Right renal cortex interstitium (tissue), 3 donors: ENCODE measurements at places on chromosomes 16 and 17. TPM values are rescaled to one million over a fixed set of nuclear protein-coding genes. Genes with fewer than 3 reads are reported as not detected.

- no peak for DNase-seq
These were observed 114.1 kb downstream of the PITPNC1 start for GRCh38 chr17:67491009-67491680.

GRCh38 chr17:44359006-44359405 is 4.6 kb downstream of the FAM171A2 start:
- no peak for DNase-seq

DNA sequence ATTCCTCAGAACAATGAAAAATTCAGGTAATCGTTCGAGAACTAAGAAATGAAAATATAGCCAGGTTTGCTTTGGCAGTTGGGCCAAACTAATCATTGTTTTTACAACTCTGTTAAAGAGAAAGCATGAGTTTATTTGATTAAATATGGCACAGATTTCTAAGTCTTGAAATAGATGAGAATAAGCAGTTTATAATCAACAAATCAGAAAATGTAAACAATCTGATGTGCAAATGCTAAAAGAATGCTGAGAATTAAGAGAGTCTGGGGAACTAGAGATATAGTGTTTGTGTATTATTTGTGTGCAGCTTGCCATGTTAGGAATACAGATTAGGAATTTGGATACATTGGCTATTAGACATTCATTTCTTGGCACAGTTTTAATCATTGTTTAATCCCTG is 212.5 kb downstream of the TANC2 start:
- no peak for DNase-seq

DNA sequence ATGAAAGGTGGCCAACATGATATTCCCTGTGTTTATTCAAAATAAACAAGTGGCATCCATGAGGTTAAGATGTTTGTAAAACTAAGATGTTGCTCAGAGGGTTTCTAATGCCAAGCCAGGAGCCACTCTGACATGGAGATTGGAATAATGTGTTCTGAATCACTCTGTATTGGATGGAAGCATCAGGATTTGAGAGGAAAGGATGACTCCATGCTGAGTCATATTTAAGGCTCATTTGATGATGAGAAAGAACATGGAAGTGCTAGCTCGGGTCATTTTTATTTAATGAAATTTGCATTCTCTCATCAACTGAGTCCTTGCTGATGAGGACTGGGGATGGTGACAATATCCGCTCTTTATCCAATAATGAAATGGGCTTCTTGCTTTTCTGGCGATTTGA is 6.2 kb downstream of the VAT1L start:
- DNase-seq = no peak

The GDPD3 gene
- 8.5 TPM for polyA plus RNA-seq

The GAS7 gene
- 13.7 TPM for polyA plus RNA-seq

The GDPD1 gene
- polyA plus RNA-seq = 10.4 TPM

GRCh38 chr17:51508048-51508447 is 247.7 kb downstream of the UTP18 start:
- DNase-seq = no peak

The SLC4A1 gene
- 13.4 TPM for polyA plus RNA-seq

DNA sequence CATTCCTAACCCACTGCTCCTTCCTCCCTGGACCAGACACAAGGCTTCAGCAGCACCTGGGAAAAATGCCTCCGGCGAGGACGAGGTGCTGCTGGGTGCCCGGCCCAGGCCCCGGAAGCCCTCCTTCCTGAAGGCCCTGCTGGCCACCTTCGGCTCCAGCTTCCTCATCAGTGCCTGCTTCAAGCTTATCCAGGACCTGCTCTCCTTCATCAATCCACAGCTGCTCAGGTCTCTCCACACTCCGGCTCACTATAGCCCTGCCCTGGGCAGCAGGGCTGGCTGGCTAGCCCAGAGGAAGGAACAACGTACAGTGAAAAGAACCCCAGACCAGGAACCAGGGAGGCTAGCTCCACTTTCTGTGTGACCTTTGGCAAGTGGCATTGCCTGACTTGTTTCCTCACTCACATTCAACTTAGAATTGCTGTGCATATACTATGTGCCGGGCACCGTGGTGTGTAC is 26.2 kb downstream of the ABCC3 start:
- no peak for DNase-seq

DNA sequence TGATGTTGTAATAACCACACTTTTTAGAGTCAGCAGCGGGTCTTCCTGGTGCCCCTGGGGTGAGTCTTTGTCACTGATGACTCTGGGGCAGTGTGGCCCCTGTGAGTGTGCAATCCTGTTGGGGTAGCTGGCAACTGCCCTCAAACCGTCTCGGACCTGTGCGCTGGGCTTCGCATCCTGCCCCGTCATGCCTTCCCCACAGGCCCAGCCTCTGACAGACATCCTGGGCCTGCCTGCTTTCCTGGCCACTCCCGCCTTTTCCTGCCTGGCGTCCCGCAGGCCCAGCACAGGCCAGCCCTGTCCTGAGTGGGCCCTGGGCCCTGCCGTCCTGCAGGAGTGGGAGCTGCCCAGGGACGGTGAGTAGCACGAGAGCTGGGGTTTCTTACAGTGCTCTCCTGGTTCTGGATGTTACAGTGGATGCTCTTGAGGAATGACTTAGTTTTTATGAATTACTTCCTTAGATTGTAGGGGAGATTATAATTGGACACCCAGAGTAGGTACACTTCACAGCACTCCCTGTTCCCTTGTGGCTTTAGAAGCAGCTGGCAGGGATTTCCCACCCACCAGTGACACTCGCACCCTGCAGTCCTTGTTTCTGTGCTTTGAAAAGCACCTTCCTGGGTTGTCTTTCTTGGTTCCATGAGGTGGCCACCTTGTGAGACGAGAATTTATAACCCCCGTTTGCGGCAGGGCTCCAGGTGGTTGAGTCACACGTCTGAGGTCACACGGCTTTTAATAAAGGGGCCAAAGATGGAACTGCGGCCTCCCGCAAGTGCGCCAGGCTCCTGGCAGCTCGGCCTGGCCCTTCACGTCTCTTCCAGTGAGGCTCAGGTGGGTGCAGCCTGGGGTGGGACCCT is 50.0 kb upstream of the CAPN15 start:
- DNase-seq = no peak

DNA sequence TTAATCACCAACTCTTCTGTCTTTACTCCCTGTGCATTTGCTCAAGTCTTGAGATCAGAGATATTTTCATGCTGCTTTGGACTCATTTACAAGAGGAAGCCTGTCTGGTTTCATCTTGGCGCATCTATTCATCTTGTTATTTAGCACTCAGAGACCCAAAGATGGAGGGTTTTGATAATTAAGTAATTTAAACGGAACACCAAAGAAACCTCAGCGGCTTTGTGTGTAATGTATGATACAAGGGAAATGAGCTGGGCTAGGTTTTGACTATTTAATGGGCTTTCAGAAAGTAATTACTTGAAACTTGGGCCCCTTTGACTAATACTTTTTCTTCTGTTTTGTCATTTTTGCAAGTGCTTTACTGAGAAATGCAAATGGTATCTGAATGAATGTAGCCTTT is 66.2 kb upstream of the CACNG3 start:
- no peak for DNase-seq

The FZD2 gene
- 23.3 TPM for polyA plus RNA-seq

The SBK1 gene
- polyA plus RNA-seq = 15.4 TPM

GRCh38 chr17:18079543-18079942 is 8.2 kb upstream of the DRG2 start:
- no peak for DNase-seq

- no peak for DNase-seq
These were observed 78.6 kb downstream of the MYH13 start for GRCh38 chr17:10294180-10294579.

DNA sequence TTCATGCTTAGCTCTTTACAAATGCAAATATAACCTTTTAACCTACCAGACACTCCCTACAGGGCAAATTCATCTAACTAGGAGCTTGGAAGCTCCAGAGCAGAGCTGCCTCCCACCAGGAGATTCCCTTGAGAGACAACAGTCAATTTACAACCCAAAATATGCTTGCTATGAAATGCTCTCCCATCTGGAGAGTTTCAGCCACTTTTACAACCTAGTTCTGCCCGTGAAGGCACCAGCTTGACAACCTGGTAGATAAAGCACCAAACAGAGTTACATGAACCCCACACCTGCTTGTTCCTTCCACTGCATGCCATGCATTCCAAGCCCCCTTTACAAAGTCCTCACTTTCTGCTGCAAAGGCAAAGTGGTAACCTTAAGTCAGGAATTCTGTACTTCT is 215.3 kb upstream of the KIF2B start:
- DNase-seq = no peak

The SHISA6 gene
- 2.0 TPM for polyA plus RNA-seq

The DYNLRB2 gene
- 8.9 TPM for polyA plus RNA-seq

- DNase-seq = no peak
These were observed 5.1 kb downstream of the C1QTNF8 start for GRCh38 chr16:1090620-1091587.

- DNase-seq = no peak
These were observed 392.9 kb upstream of the EEF2KMT start for GRCh38 chr16:5490499-5490898.

DNA sequence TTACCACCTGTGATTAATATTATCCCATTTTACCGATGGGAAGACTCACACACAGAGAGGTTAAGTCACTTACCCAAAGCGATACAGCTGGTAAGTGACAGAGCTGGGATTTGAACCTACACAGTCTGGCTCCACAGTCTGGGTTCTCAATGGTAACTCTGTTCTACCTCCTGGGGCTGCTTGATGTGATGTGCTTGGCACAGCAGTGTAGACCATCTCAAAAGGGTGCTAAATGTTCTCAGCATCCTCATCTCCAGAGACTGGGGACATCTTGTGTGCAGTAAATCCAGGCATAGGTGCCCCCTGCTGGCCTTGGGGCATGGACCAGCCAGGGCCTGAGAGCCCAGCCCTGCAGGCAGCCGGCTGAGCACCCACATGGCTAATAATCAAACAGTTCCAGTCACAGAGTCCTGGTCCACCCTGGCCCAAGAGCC is 15.4 kb upstream of the KATNB1 start:
- no peak for DNase-seq

- DNase-seq = no peak
These were observed 5.4 kb upstream of the RHOT1 start for GRCh38 chr17:32136856-32137255.

The GNGT2 gene
- 2.2 TPM for polyA plus RNA-seq

DNA sequence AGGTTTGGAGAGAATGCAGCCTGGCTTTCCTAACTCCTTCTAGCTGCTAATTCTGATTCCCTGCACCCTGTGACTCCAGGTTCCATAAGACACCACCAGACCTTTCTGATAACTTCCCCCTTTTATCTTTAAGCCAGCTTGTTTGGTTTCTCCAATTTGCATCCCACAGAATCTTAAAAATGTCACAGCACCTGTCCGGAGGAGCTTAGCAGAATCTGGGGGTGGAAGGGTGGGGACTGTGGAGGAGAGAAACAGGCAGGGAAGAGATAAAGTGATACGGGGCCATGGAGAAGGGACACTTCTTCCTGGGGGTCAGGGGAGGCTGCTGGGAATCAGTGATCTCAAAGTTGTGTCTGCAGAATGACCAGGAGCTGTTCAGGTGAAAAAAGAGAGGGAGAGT is 59.4 kb downstream of the FOXL1 start:
- DNase-seq = no peak

DNA sequence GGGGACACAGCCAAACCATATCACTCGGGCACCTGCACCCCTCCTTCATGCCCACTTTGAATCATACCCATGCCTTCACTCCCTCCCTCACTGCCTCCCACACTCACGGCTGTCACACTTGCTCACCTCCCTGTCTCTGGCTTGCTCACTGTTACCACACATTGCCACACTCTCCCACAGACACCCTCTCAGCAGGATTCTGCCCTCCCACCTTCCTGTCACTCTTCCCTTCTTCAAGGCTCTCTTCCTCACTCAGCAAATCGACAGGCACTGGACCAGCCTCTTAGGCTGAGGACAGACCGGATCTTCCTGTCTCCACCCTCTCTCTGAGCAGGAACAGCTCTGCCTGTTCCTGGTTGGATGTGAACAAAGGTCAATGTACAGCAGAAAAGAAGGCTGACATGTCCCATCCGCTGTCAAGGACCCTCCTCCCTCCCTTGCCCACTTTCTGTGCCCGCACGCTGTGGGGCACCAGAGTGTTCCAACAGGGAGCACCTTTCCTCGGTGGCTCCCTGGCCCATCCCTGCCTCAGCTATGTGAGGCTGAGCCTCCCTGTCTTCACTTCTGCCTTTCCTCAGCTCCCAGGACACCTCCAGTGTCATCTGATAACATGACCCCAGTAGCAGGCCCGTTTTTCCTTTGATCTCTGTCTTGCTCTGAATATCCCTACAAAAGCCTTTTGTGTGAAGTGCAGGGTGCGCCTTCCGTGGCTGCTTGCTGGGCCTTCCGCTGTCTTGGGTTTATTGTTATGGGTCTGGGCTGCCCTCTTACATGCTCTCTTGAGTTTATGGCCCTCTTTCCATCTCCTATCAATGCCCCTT is 47.0 kb downstream of the CCDC182 start:
- DNase-seq = no peak

DNA sequence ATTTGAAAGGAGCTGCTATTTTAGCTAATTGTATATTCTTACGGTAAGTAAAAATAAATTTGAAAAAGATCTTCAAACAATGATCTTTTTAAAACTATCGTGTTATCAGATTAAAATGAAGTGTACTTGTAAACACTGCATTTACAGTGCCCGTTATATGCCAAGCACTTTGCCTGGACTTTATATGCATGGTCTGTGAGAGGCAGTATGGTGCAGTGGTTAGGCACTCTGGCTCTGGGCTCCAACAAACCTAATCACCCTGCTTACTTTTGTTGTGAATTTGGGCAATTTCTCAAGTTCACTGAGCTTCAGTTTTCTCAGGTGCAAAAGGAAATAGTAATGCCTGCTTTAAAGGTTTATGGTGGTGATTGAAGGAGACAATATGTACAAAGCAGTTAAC is 1.4 kb downstream of the PMP22 start:
- no peak for DNase-seq

DNA sequence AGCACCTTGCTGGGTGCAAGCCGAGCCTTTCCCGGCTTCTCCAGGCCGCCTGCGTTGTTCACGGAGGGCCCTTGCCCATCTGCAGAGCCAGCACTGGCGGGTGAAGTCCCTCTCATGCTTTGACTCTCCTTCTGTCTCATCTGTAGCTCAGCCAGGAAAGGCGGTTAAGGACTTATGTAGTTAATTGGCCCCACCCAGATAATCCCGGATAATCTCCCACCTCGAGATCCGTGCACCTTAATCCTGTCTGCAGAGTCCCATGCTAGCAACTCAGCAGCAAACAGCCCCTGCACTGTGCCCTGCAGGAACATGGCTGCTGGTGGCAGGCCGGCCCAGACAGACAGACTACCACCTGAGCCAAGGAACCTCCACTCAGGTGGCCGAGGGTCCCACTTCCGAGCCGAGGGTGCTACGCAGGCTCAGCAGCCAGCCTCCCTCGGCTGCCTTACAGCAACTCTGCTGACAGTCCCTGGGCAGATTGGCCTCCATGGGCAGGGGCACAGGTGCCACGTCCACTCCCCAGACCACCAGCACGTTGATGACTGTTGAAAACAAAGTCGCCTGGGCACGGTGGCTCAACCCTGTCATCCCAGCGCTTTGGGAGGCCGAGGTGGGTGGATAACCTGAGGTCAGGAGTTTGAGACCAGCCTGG is 16.9 kb downstream of the RAB40C start:
- no peak for DNase-seq

GRCh38 chr16:66028510-66029216 is 337.8 kb upstream of the CDH5 start:
- no peak for DNase-seq
